ENCODE measurements at places on chromosomes 2 and 18.

- DNase-seq, result no peak
Observed at GRCh38 chr2:191202881-191203397, 42.3 kb upstream of the MYO1B start.

- DNase-seq, result no peak
Observed at GRCh38 chr18:34890486-34891085, 150.6 kb upstream of the MAPRE2 start.

DNA sequence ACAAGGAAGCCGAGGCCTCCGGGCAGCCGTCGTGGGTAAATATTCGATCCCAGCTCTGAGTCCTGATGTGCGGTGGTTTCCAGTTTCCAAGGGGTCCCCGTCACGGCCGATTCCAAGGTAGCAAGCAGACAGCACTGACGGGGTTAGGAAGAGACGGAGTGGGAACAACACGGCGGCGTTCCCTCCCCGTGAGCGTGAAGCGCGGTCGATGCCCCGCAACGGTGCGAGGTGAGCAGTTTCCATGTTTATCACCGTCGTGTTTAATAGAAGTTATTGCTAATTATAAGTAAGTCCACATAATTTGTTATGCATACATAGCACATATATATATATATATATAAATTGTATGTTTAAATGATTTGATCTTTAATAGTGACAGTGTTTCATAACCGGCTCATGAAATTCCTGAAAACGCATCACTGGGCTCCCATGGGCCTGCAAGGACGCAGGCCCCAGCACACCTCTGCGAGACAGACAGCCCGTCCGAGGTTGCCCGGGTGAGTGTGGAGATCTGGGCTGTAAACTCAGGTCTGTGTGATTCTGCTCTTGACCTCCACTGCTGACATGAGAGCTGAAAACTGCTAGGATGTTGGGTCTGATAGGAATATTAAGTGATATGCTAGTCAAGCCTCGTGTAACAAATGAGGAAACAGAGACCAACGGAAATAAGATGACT is 243.5 kb upstream of the SALL3 start:
- no peak for DNase-seq

DNA sequence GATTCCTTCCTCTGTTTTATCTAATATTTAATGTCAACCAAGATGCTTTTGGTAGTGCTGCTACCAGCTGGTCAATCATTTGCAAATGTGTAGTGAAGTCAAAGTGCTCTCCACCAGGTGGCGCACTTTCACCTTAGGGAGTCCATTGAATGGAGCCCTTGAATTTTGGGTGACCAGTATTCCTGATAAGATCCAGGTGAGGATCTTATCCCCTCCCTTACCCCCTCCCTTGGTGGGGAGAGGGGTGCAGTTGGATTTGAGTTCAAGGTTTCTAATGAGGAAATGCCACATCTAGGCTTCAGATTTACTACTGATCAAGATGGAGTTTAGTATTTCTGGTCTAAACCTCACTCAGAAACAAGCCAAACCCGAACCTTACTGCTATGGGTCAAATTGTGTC is 12.0 kb upstream of the E2F6 start:
- DNase-seq, result peak; percentile 59

DNA sequence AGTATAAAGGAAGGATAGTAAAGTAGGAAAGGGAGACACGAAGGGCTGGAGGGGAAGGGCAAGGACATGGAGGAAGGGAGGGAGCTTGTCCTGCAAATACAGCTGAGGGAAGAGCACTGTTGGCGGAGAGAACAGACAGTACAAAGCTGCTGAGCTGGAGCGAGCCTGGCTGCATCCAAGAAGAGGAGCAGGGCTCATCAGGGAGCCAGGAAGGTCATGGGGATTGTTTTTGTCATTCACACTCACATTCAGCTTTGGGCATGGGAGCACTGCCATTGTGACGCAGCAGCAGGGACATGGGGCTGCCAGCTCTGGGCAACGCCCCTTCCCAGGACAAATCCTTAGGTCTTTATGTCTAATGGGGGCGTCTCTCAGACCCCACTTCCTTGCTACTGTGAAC is 125.1 kb downstream of the COPS8 start:
- no peak for DNase-seq

- peak; percentile 62 for DNase-seq
Observed at GRCh38 chr18:79394534-79395307, 1.0 kb upstream of the NFATC1 start.

DNA sequence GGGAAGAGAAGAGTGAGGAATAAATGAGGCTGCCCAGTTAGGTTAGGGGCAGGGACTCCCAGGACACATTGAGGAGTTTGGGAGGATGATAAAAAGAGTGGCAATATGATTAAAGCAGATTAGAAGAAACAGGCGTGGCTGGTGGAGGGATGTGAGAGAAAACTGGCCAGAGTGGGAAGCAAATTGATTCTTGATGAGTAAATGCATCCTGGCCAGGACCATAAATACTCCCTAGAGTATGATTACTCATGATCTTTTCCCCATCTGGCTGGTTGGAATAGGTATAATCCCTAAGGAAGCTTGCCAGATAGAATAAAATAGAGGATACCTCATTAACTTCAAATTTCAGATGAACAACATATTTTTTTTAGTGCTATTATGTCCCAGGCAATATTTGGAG is 21.5 kb upstream of the DAW1 start:
- no peak for DNase-seq

DNA sequence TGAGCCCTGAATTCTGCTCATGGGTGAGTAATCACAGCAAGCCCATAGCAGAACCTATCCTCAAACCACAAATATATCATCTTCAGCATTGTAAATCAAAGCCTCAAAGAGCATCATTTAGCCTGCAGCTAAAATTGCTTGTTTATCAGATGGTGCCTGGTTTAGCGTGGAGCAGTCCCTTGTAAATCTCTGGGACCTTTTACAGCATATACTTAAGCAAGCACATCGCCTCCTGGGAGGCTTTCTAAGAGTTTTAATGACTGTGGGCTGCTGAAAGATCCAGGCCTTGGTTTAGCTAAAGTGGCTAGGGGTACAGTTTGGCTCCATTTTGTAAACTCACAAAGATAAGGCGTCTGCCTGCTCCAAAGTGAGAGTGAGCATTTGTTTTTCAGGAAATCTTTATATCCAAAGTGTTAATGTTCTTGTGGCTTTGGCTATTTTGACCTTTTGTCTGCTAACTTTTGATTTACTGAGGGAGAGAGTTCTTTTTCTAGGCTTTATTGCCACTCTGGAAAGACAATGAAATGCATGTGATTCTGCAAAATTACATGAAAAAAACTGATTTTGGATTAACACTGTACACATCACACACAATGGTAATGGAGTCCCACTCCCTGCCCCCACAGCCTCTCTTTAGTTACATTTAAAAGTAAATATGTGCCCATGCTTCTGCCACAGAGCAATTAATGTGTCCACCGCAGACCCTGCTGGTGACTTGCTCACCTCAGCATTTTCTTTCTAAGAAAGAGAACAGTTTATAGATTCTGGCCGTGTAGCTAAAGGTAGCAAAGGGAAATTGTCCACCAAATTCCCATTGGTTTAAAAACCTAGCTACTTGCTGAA is 194.8 kb downstream of the LNPK start:
- DNase-seq, result no peak

- DNase-seq, result no peak
Observed at GRCh38 chr2:201194097-201194496, 11.2 kb downstream of the CASP10 start.

DNA sequence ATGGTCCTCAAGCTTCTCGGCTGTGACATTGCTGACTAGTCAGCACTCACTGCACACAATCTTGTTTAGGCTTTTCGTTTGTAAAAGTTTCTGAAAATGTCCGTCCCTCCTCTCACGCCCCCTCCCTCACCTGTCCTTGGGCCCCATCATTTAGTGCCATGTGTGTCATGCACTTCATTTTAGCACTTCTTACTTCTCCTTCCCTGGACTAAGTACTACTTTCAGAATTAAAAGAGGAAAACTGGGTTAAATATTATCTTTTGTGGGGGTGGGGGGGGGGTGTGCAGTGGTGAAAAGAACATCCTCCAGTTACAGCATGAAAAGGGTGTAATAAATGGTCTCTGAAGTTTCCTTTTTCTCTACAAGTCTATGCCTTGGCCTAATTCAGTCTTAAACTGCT is 182.0 kb upstream of the SP5 start:
- no peak for DNase-seq

DNA sequence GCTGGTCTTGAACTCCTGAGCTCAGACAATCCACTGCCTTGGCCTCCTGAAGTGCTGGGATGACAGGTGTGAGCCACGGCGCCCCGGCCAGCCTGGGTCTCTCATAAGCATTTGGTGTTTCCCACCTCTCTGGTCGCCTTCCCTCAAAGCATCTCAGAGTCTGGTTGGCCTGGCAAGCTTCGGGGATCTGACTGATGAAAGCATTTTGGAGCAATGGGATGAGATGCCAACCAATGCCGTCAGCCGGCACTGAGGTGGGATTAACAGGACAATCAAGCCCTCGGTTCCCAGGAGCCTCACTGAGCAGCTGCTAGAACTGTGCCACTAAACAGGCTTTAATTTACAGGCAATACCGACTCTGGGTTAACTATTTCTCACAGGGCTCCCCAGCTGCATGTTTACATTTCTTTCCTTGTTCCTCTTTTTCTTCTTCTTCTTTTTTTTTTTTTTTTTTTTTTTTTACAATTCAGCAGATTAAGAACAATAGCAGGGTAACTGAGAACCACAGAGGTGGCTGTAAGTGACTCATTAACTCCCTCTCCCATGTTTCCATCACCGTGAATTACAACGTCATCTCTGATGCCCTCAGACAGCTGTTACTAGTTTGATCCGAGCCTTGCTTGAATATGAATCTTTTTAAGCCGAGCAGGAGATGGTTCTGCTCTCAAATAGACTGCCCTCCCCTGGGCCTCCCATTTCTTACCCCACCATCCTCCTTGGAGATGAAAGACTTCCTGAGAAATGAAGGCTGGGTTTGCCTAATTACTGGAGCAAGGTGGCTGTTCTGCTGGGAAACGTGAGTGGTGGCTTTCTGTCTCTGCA is 37.9 kb downstream of the ODC1 start:
- peak; percentile 47 for DNase-seq

GRCh38 chr2:240822280-240822847 is 2.3 kb upstream of the KIF1A start:
- DNase-seq, result no peak

GRCh38 chr2:188852772-188853171 is 121.4 kb upstream of the COL3A1 start:
- no peak for DNase-seq

DNA sequence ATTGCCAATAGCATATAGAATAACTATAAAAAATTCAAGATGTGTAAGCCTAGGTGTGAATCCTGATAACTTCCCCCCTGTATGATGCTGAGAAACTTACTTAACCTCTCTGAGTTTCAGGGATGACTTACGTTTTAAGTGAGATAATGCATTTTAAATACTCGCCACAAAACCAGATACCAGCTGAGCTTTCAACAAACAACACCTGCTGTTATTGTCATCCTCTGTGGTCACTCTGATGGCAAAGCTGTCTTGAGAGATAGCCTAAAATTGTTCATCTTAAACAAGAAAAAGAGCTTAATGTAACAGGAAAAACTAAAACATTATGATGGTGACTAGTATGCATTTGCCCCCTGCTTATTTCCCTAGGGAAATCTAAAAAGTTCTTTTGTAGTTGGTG is 131.5 kb downstream of the RAD51AP2 start:
- DNase-seq, result no peak

GRCh38 chr2:70771446-70771845 is 3.4 kb upstream of the ADD2 start:
- no peak for DNase-seq

GRCh38 chr18:11883153-11883552 is 25.0 kb downstream of the MPPE1 start:
- no peak for DNase-seq

Measured in activated B cell treated with CpG ODN at 0.5 μM for 24 hours (primary cell).